ENCODE measurements at places on chromosomes 4 and X.

GRCh38 chr4:122232633-122233032 is 80.5 kb downstream of the BLTP1 start:
- DNase-seq = no peak

DNA sequence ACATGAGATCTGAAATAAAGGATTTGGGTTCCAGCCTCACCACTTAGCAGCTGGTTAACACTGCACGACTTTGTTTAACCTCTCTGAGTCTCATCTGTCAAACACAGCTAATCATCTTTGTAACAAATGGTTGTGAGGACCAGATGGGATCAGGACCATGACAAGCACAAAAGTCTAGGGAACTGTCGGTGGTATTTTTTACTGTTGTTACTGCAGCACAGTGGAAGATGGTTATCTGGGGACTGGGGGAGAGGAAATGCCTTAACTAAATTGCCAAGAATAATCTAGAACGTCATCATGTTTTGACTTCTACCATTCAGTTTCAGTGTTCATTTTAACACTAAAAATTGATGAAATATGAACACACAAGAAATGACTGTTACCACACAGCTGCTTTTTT is 99.5 kb downstream of the ADGRA3 start:
- no peak for DNase-seq

GRCh38 chrX:113421432-113421831 is 580.8 kb upstream of the AMOT start:
- no peak for DNase-seq

DNA sequence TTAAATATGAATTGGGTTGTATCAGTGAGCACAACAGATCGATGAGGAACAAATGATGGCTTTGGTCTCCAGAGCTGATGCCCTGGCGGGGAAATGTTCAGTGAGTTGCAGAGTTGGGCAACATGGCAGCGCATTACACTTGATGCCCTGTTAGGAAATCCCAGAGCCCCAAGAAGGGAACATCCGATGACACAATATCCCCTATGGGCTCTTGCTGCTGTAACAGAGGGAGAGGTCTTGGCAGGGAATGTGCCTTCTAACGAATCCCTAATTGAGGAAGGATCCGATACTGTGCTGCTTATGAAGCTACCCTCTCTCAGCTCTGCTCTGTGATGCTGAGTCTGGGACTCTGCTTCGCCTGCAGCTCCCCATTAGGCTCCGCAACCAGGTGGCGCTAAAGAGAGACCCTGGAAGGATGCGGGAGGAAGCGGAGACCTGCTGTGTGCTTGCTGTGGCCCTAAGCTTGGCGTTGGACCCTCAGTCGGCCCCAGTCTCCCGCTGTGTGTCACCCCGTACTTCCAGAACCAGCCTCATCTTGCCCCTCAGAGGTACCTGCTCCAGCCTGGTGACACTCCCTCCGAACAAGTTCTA is 38.9 kb downstream of the PDHA1 start:
- DNase-seq = no peak

DNA sequence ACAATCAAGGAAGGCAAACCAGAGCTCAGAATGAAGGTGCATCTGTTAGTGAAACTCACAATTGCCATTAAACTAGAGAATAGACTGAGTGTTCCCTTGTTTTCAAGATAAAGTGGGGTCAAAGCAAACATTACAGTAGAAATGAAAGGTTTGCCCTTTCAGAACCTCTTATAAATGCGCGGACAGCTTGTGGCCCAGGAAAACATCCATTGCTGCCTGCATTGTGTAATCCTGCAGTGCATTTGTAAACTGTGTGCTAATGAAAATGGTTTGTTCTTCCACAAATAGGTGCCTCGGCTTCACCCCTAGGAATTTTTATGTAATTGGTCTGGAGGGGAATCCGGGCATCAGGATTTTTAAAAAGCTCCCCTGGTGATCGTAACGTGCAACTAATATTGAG is 62.8 kb downstream of the SNX25 start:
- no peak for DNase-seq

GRCh38 chrX:106178826-106179225 is 10.7 kb downstream of the PWWP3B start:
- no peak for DNase-seq

Data from activated CD8-positive, alpha-beta memory T cell treated with anti-CD3 and anti-CD28 coated beads for 4 hours (primary cell).